SHP77 treated with DMSO at 0.1 percent for 48 hours (cell line): ENCODE measurements at places on chromosomes 11 and 22.

DNA sequence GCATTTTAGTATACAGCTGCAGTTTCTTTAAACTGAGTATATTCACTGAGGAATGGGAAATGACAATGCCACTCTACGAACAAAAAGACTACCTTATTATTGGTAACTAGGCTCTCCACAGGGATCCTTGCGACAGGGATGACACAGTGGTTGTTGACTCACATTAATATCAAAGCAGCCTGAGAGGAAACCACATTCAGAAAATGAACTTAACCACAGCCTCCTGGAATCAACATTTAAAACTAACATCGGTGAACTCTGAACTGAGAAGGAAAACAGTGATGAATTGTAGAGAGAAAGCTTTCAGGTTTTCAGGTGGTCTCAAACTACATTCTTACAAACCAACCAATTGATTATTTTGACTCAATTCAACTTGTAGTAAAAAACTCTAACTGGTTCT lies 90.3 kb upstream of the MTMR2 start:
- DNase-seq = no peak

DNA sequence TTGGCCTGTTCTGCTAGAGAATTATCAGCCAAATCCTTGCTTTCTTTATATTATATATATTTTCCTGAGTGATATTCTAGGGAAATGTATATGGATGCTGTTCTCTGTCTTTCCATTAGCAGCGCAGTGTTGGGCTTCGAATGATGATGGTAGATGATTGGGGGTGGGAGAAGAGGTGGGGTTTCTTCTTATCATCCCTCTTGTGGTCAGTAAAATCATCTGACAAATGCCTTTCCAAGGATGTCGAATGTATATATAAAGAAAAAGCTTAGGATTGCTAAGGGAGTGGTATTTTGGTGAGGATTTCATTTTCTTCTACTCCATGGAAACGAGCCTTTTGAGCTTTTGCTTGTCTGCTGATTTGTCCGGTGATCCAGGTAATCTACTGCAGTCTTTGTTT lies 48.9 kb downstream of the ARHGEF12 start:
- no peak for DNase-seq

DNA sequence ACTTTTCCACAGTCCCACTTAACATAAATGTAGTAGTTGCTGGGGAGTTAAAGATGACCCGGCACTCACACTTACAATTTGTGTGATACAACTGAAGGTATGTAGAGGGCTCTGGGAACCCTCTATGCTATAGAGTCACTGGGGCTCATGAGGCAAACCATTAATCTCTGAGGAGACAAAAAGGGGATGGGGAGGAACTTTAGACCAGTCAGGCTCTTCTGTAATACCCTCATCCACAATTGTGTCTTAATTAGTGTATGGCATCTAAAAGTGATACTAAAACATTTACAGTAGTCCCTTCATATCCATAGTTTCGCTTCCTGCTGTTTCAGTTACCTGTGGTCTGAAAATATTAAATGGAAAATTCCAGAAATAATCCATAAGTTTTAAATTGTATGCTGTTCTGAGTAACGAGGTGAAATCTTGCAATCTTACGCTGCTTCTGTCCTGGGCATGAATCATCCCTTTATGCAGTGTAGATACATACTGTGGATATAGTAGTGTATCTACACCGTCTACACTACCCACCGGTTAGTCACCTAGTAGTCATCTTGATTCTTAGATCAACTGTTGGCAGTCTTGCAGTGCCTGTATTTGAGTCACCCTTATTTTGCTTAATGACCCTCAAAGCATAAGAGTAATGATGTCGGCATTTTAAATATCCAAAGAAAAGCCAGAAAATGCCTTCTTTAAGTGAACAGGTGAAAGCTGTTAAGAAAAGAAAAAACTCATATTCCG lies 12.2 kb downstream of the CBL start:
- no peak for DNase-seq

GRCh38 chr11:119361056-119361787 lies 14.7 kb upstream of the MFRP start:
- no peak for DNase-seq

DNA sequence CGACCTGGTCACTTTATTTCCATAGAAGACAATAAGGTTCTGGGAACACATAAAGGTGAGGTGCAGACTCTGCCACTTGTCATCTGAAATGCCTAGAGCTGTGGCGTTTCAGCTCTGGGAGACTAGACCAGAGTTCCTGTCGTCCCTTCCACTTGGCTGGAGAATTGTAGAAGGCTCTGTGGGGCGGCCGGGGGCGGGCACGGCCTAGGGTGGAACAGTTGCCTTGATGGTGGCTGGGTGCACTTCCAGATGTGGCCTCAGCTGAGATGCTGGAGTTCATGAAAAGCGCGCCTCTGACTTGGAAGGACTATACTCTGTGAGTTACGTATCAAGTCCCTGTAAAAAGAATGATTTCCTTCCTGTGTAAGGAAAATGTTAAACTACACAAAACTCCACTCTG lies 16.8 kb downstream of the TRMU start:
- no peak for DNase-seq

DNA sequence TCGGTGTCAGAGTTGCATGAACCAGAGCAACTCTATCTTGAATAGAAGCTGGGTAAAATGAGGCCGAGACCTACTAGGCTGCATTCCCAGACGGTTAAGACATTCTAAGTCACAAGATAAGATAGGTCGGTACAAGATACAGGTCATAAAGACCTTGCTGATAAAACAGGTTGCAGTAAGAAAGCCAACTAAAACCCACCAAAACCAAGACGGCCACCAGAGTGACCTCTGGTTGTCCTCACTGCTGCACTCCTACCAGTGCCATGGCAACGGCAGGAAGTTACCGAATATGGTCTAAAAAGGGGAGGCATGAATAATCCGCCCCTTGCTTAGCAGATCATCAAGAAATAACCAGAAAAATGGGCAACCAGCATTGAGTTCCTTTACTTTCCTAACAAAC lies 2.4 kb upstream of the KAT5 start:
- DNase-seq = no peak

DNA sequence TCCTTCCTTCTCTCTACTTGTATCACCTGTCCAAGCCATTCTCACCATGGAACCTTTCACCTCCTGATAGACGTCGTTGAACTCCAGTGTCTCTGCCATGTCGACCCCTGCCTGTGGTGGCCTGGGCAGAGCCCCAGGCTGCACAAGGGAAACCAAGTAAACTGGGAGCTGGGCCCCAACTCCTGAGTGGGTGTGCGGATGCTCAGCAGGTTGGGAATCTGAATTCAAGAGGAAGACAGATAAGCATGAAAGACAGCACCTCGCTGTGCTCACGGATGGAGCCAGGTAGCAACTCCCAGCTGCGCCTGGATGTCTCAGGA lies 709 bp downstream of the SSRP1 start:
- DNase-seq = no peak
